ENCODE measurements at places on chromosomes 12 and 14.
A peak's percentile ranks its signal among the peaks of the same experiment; 100 is the strongest.

DNA sequence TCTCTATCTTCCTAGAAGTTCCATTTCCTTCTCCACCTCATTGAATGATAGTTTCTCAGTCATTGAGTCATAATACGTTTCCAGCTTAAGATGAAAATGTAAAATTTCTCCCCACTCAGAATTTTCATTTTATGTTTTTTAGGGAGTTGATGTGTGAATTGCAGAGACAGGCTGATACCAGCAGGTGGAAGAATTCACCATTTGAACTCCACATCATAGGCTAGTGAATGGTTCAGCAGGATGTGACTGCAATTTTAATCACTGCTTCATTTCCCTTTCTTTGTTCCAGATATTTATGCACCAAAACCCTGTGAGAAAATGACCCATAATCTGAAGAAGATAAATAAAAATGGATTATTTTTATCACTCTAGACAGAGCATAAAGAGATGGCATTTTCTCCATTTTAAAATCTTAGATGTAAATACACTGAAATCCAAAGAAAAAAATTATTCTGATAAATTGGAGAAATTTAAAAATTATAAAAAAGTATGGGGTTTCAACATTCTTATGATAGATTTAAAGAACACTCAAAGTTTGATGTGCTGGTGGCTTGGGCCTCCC is 10.6 kb upstream of the PYGL start:
- peak; percentile 88 for DNase-seq

GRCh38 chr14:50823762-50824636 is 7.0 kb downstream of the NIN start:
- peak; percentile 25 for DNase-seq

DNA sequence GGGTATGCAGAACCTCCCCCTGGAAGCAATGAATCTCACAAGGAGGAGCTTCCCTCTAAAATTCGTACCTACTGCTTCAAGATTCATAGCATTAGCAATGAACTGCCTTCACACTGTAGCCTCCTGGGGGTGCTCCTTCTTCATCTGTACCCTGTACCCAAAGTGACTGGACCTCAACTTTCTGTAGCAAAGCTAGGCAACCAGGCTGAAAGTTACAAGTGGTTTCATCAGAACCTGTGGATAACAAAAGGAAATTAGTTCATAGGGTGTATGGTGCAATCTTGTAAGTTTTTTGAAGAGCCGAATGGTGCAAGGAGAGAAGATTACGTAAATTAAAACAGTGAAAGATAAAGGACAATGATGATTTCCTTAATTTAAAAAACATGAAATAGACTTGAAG is 1541.7 kb upstream of the FLRT2 start:
- no peak for DNase-seq

DNA sequence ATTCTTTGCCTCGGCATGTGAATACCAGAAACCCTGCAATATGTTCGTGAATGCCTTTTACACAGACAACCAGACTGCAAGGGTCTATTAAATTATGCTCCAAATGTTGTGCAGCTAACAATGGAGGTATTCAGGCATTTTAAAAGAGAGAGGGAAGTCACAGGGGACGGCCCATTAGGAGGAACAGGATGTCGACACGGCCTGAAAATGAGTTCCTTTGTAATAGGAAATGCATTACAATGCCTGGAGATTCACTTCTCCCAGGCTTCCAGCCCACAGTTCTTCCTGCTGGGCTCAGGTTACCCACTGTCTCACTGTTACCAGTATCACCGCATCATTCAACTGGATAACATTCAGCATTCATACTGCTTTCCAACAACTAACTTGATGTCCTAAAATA is 2.5 kb downstream of the DUSP6 start:
- peak; percentile 54 for DNase-seq

- DNase-seq, result no peak
Observed at GRCh38 chr12:122100568-122100967, 22.0 kb downstream of the MLXIP start.

DNA sequence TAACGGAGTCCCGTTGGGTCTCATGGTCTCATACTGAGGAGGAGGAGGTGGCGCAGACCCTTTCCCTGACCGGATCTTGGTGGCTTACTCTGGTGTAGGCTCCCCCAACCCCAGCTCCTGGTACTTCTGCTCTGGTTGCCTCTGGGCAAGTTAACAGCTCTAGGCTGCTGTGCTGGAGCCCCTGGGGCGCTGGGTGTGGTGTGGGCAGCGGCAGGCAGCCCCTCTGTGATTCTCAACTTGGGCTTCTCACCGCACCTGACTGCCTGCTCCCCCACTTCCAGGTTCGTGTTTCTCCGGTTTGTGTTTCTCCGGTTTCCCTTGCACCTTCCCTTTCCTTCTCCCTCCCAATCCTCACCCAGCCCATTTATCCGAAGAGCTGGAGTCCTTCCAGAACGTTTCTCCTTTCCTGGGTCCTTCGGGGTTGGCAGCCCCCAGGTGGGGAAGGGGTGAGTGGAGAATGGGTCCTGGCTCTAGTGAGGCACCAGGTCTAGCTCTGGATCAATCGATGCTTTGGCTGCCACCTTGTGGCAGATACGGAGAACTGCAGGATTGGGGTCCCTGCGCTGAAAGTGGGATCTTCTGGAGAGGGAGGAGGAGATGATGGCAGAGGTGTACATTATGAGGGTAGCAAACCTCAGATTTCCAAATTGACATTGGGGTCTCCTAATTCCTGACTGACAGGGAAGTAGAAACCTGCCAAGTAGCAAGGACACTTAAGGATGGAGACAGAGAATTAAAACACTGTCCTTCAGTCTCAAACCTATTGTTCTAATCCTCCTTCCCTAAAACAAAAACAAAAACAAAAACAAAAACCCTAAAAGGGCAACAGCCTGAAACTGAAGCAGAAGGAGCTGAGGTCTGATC is 8.3 kb downstream of the CISTR start:
- peak; percentile 41 for DNase-seq

GRCh38 chr14:104657563-104658324 is 31.7 kb upstream of the INF2 start:
- no peak for DNase-seq

GRCh38 chr14:75329369-75329768 is 50.7 kb downstream of the FOS start:
- DNase-seq, result no peak

- peak; percentile 66 for DNase-seq
Observed at GRCh38 chr12:14768823-14769405, 34.4 kb downstream of the WBP11 start.

GRCh38 chr12:54463034-54463433 is 10.4 kb downstream of the GTSF1 start:
- DNase-seq, result peak; percentile 87

DNA sequence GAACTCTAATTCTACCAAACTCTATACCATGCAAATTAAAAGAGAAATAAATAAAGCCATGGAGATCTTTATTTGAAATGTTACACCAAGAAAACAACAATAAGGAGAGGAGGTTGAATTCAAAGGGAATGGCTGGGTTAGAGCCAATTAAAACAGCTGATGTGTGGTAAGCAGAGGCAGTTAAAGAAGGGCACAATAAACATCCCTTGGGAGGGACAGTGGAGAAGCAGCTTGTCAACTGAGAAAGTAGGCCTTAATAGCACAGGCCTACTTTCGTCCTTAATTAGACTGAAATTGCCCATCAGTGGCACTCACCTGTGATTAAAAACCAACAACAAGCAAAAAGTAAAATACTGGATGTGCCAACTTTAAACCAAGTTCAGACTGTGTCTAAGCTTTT is 16.3 kb upstream of the NAV3 start:
- no peak for DNase-seq

DNA sequence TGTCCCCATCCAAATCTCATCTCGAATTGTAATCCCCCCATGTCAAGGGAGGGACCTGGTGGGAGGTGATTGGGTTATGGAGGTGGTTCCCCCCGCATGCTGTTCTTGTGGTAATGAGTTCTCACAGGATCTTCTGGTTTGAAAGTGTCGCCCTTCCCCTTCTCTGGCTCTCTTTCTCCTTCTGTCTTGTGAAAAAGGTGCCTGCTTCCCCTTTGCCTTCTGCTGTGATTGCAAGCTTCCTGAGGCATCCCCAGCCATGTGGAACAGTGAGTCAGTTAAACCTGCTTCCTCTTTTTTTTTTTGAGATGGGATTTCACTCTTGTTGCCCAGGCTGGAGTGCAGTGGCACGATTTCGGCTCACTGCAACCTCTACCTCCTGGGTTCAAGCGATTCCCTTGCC is 104.0 kb downstream of the CCDC91 start:
- no peak for DNase-seq

DNA sequence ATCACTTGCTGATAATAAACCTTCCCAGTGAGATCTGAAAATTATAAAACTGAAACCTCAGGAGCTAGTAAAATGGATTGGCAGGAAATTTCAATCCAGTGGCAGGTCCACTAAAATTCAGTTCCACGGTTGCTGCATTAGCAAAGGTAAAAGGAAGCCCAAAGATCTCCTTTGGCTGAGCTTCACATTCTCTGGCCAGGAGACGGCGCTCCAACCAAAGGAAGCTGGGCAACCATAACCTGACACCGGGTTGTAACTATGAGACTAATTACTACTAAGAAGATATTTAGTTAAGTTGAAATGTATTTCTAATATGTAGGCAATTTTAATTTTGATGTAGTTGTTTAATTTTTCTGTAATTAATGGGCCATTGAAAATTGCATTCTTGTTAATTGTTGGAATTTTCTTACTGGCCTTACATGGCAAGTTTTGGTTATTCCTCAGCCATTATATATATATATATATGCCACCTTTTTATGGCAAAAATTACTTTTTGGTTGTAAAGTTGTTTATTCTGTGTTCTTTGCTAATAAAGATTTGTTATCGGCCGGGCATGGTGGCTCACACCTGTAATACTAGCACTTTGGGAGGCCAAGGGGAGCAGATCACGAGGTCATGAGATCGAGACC is 17.0 kb downstream of the OR8S1 start:
- DNase-seq, result peak; percentile 22

- DNase-seq, result no peak
Observed at GRCh38 chr12:131108177-131108955, 154.7 kb downstream of the ADGRD1 start.

- DNase-seq, result no peak
Observed at GRCh38 chr12:107102294-107102693, 8.9 kb upstream of the CRY1 start.

- DNase-seq, result no peak
Observed at GRCh38 chr14:102517392-102518062, 8.0 kb upstream of the ANKRD9 start.

DNA sequence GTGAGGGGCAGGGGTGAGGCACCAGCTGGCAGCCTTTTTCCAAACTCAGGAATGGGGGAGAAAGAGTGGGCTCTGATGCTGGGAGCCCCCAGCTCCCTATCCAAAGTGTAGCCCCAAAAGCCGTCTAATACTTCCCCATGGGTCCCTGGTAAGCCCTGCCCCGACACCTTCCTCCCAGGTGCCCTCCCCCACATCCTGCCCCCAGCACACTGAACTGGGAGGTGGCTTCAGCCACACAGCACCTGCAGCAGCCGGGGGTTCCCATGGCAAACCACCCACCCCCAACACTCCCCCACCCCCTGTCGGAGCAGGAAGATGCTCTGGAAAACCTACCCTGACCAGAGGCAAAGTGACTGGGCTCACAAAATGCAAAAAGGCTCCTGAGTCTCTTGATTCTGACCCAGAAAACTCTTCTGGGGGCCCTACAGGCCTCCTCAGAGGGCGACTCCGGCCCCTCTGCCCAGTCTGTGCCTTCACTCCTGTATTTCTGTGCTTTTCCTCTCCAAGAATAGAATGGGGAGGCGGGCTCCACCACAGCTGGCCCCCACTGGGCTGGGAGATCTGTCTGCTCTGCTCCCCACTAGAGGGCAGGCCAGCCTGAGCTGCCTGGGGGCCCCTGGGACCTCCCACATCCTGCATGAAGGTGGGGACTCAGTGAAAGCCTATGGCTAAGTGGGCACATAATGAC is 81.6 kb downstream of the ITPK1 start:
- no peak for DNase-seq

- no peak for DNase-seq
Observed at GRCh38 chr14:53341324-53341723, 188.2 kb upstream of the DDHD1 start.

DNA sequence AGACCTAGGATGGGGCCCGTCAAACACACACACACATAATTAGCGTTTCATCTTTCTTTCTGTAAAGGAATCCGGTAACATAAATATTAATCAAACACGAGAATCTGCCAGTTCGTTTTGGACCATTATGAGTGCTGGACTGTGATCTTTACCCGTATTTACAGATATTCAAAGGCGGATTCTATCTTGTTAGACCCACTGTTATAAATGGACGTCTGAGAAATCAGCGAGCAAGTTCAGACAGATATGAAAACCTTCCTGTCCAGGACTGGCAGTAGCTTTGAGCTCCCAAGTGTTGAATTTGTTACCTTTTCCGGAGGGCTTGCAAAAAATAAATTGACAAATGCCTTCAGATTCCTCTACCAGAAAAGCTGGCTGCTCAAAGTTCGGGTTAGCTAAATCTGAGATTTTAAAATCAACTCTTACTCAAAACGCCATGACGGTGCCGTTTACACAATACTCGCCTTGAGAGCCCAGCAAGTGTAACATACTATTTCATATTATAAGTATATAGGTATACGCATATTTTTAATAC is 27.6 kb downstream of the BCL11B start:
- peak; percentile 50 for DNase-seq

- DNase-seq, result no peak
Observed at GRCh38 chr12:1932264-1932777, 13.9 kb upstream of the CACNA2D4 start.

- no peak for DNase-seq
Observed at GRCh38 chr12:114671443-114672411, 12.2 kb downstream of the TBX3 start.

- DNase-seq, result no peak
Observed at GRCh38 chr14:28766469-28766955, at the start of gene FOXG1. TSS of gene FOXG1 (plus strand) at chr14:28766787. CDS start at chr14:28767280, 493 bp downstream.

DNA sequence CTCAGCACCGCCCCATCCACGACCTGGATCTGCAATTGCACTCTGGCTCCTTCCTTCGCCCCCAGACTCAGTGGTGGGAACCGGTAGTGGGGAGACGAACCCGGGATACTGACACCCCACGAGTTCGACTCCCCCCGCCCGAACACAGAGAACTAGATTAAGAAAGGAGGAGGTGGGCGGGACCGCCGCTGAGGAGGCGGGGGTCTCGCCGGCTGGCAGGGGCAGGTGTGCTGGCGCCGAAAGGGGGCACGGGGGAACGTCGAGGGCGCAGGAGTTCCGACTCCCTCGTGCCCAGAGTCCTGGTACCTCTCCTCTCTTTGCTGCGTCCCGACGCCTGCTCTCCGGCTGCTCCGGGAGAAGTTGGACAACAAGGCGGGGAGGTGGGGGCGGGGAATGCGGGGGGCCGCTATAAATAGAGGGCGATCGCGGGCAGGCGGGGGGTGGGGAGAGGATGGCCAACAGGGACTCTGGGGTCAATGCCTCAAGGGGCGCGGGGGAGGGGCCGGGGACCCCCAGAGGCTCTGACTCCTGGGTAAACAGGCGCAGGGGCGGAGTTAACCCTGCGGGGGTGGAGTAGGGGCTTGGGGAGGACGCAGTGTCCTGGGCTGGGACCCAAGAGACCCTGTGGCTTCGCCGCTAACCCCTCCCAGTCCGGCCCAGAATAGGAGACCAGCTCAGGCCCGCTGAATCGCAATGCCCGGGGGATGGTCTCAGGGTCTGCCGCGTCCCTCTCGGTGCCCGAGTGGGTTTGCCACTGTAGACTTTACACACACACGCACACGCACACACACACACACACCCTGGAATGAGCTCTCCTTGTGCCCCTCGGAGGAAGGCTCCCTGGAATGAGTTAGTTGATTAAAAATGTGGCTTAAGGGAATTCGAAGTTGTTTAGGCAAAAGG is 761 bp upstream of the NDRG2 start:
- no peak for DNase-seq

- DNase-seq, result peak; percentile 46
Observed at GRCh38 chr12:47686645-47687240, 19.1 kb downstream of the RPAP3 start.
